Calu3 (cell line): ENCODE measurements at places on chromosomes 16 and 17. TPM values are rescaled to one million over a fixed set of nuclear protein-coding genes. Genes with fewer than 3 reads are reported as not detected.

Gene MRPL58
- 49.0 and 52.7 TPM in 2 replicates for total RNA-seq

DNA sequence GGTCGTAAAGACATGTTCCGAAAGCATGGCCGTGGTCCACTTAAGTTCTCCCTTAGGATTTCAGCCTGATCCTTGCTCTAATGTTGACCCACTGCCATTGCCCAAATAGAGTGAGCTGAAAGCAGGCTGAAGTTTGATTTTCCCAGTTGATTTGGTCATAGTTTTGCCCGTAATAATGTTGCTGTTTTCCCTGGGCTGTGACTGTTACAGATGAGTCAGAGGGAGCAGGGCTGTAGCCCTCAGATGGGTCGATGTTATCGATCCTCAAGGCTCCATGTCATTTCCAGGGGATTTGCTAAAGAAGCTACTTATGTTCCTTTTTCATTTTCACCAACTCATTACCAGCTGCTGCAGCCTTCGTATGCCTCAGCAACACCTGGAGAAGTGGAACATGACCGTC, 169.0 kb upstream of the ZFHX3 start:
- peak; percentile 51 for DNase-seq

- DNase-seq, result no peak
These were observed 55.8 kb downstream of the DUSP14 start for GRCh38 chr17:37545486-37545885.

GRCh38 chr17:14510136-14510535, 209.3 kb downstream of the HS3ST3B1 start:
- DNase-seq, result no peak

DNA sequence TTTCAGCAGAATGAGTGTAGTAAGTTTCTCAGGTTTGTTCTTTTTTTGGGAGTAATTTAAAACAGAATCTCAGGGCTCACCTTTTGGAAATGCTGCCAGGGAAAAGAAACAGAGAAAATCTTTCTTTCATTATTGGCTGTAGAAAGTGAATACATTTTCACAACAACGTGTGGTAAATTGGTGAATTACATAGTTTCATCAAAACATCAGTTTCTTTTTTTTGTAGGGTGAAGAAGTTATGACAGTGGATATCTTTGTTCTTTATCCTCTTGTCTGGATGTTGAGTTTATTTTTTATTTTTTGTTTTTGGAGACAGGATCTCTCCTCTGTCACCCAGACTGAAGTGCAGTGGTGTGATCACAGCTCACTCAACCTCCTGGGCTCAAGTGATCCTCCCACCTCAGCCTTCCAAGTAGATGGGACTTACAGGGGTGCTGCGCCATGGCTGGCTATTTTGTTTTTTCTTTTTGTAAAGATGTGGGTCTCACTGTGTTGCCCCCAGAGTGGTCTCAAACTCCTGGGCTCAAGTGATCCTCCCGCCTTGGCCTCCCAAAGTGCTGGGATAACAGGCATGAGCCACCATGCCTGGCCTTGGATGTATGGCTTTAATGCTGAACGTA, 2.4 kb downstream of the ZNF267 start:
- DNase-seq, result no peak

Gene TNK1
- 7.0 and 8.6 TPM in 2 replicates for total RNA-seq

DNA sequence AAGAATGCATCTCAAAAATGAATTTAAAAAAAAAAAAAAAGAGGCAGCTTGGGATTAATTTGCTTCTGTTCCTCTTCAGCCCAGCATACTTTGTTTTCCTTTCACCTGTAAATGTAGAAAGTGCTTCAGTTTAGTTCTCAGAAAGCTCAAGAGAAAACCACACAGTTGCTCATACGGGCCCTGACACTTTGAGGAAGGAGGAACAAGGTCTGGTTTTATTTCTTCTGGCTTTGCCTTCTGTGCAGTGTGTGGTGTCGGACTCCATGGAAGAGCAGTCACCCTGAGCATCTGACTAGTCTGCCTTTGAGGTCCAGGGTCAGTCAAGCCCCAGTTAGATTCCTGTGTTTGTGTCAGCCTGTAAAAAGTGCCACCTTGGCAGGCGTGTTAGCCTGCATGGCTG, 27.6 kb downstream of the NMT1 start:
- DNase-seq, result no peak

DNA sequence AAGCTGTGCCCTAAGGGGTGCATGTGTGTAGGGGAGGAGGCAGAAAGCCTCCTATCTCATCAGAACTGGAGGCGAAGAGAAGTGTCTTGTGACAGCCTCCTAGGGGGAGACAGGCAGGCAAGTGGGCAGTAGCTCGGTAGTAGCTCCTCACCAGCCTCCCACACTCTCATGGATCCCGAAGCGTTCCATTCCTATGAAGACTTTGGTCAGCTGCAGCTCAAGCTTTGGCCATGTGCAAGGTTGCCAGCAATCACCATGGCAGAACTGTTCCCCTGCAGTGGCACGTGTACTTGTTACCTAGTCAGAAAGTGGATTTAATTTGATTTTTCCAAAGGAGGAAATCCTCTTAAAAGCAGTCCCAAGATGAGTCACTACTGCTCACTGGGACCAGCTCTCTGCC, 6.7 kb downstream of the MRPL58 start:
- DNase-seq, result no peak

- no peak for DNase-seq
These were observed 26.3 kb downstream of the COX10 start for GRCh38 chr17:14095631-14096030.

Gene ADAP2
- total RNA-seq, result 2.1 TPM in 1 of 2 replicates, not detected in the other

- no peak for DNase-seq
These were observed 5.3 kb upstream of the C16orf74 start for GRCh38 chr16:85755929-85756768.

Gene SHISA9
- not detected in 2 replicates for total RNA-seq
